ENCODE measurements at places on chromosomes 5 and 9. TPM values are rescaled to one million over a fixed set of nuclear protein-coding genes. Genes with fewer than 3 reads are reported as not detected.

HTR1A gene
- not detected for total RNA-seq

CCL21 gene
- not detected for total RNA-seq

PIK3R1 gene
- 470 TPM for total RNA-seq

NTNG2 gene
- 5.8 TPM for total RNA-seq

SLC9A3 gene
- total RNA-seq: 1.8 TPM

SPINK7 gene
- total RNA-seq: not detected

LECT2 gene
- total RNA-seq: not detected

HAVCR2 gene
- total RNA-seq: 1.6 TPM

BAAT gene
- total RNA-seq: not detected

MED7 gene
- total RNA-seq: 5.4 TPM

UQCRQ gene
- 128 TPM for total RNA-seq

PCDHA9 gene
- total RNA-seq: not detected

GCNT4 gene
- total RNA-seq: 6.4 TPM

Data from CD8-positive, alpha-beta T cell (primary cell).